ENCODE measurements at places on chromosomes 2 and 18. TPM values are rescaled to one million over a fixed set of nuclear protein-coding genes. Genes with fewer than 3 reads are reported as not detected.

DNA sequence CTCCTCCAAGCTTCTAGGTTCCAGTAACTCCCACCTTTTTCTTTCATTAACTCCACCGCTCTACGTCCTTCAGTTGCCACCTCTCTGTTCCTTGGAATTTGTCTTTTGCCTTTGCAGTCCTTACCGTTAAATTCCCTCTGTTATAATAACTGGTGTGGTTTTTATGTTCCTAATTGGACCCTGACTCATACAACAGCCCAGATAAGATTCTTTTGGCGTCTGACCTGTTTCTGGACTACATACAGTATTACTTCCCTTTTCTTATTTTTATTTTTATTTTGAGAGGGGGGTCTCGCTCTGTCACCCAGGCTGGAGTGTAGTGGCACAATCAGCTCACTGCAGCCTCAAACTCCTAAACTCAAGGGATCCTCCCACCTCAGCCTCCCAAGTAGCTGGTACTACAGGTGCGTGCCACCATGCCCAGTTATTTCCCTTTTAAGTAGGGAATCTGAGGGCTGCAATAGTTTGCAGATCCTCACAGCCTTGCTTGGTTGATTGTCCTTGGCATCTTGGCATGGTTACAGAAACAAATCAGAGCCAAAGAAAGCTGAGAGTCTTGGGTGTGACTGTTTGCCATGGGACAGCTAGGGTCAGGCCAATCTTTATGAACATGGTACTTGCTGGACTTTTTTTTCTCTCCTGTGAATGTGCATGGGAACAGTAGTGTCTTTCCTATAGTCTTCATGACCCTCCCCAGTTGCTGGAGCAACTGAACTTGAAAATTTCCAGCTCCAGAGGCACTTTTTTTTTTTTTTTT lies 22.0 kb downstream of the TCF23 start:
- DNase-seq = peak; percentile 21

- no peak for DNase-seq
Measured at GRCh38 chr2:72689579-72690195, 136.1 kb downstream of the EXOC6B start.

- DNase-seq = no peak
Measured at GRCh38 chr2:205773989-205774388, 91.7 kb downstream of the NRP2 start.

DNA sequence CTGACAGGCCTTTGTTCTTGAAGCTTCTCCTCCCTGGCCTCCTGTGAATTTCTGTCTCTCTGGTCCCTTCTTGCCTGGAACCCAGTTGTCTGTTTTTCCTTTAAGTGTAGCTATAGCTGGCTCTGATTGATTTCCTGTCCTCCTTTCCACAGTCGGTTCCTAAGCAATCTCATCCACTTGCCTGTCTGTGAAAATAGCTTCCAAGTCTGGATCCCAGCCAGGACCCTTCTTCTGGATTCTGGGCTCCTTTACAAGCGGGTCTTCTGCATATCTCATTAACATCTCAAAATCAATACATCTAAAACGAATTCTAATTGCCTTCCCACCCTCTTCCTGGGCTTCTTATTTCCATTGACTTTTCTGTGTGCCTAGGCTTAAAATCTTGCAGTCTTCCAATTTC lies 124.9 kb downstream of the DAW1 start:
- no peak for DNase-seq

Gene THSD7B
- not detected for total RNA-seq

Gene CAPN14
- 1.6 TPM for total RNA-seq

Gene AQP4
- total RNA-seq = not detected

Gene GPAT2
- not detected for total RNA-seq

All from Caki2 (cell line).